Pulmonary artery endothelial cell (primary cell): ENCODE measurements at places on chromosomes 4 and X. TPM values are rescaled to one million over a fixed set of nuclear protein-coding genes. Genes with fewer than 3 reads are reported as not detected.
A peak's percentile ranks its signal among the peaks of the same experiment; 100 is the strongest.

DNA sequence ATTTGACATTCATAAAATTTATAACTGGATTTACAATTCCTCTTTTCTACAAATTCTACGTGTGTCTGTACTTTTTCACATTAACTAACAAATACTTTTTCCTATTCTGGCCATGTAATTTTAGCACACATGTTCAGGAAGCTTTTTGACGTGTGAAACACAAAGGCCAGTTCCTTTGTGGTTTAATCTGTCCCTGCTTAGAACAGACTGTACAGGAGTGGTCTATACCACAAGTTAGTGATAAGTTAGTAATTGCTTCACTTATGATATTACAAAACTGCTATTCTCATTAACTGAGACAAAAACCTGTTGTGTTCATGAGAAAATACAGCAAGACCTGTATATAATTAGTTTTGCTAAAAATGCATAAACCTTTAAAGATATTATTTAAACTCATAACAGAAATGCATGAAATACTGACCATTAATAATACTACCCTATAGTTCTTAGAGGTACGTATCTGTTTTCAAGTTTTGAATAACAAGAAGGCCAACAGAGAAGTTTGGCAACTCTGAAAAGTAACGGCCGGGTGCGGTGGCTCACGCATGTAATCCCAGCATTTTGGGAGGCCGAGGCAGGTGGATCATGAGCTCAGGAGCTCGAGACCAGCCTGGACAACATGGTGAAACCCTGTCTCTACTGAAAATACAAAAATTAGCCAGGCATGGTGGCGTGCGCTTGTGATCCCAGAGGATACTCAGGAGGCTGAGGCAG lies 13.7 kb upstream of the AREG start:
- DNase-seq, result peak; percentile 46

DNA sequence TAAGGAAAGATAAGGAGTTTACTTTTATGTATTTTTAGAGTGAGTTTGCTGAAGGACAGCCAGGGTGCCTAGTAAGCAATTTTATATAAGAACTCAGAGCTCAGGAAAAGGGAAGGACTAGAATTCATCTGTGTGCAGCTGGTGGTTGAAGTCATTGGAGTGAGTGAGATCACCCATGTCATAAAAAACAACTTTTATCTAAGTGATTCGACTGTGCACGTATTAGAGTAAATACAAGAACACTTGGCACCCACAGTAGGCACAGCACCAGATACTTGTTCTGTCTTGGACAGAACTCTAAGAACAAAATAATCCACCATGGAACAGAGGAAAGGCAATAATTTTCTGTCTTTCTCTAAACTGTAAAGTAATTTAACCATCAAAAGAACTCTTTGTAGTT lies 31.6 kb downstream of the SYNPO2 start:
- no peak for DNase-seq

- no peak for DNase-seq
Measured at GRCh38 chrX:31747411-31747810, 675.6 kb upstream of the FTHL17 start.

DNA sequence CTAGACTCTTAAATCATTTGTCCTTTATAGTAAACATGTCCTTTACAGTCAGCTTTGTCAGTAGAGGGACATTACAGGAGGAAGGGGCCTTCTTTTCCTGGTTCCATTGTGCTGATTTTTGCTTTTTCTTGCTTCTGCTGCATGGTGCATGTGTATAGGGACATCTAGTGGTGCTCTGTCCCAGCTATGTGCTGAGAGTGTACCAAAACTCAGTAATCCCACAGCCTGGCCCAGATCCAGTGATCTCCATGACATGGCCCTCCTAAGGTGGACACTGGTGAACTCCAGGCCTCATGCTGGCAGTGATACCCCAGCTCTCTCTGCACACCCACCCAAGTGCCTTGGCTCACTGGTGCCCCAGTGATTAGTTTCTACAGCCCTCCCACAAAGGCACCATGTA lies 45.2 kb downstream of the MAGEB17 start:
- DNase-seq, result no peak

The ADH1A gene
- not detected in 2 replicates for total RNA-seq

GRCh38 chrX:7147413-7147977 lies at the start of gene STS:
STS (plus strand) TSS chrX:7147712; CDS start chrX:7253200, 105,488 bp downstream.
- DNase-seq, result no peak

GRCh38 chrX:73412930-73413329 lies 33.9 kb upstream of the CDX4 start:
- no peak for DNase-seq

GRCh38 chr4:71453531-71453930 lies 114.7 kb downstream of the SLC4A4 start:
- DNase-seq, result no peak

GRCh38 chr4:123510221-123510620 lies 113.6 kb downstream of the SPRY1 start:
- no peak for DNase-seq

DNA sequence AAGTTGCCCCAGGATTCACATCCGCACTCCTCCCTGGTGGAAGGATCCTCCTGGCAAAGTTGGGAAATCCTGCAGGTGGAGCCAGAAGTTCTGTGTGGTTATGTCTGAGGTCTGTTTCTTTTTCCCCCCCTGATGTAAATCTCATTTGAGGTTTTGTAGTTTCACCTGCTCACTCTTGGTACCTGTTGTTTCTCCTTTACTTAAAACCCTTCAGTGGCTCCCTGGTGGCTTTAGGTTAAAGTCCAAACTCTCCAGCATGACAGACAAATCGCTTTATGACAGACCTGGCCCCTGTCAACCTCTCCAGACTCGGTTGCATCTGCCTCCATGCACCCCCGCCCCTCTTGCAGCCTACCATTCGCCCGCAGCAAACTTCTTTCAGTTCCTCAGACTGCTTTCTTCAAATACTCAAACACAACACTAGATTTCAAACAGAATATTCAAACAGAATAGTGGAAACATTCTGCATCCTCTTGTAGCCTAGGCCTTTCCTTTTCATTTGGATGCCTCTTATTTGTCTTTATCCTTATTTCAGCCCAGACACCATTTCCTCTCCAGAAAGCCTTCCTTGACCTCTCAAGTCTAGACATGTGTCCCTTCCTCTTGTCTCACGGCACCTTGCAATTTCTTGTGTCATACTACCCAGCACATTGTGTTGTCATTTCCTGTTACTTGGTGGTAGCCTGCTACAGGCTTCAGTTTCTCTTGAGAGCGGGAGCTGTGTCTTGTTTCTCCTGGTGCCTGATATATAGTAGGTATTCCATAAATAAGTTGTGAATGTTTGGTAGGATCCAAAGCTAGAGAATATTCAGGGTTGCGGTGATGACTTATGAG lies 24.8 kb downstream of the IL13RA1 start:
- peak; percentile 37 for DNase-seq

The RTL5 gene
- total RNA-seq, result 0.20 and 0.53 TPM in 2 replicates

GRCh38 chr4:145058256-145058655 lies 39.7 kb downstream of the ANAPC10 start:
- DNase-seq, result no peak

The MAGEA3 gene
- not detected in 2 replicates for total RNA-seq

The PABPC5 gene
- total RNA-seq, result 0.92 and 2.0 TPM in 2 replicates

The PCYT1B gene
- total RNA-seq, result under 0.01 and 0.11 TPM in 2 replicates

- DNase-seq, result no peak
Measured at GRCh38 chr4:122512430-122512829, 55.9 kb upstream of the IL2 start.

The RHOXF2B gene
- total RNA-seq, result not detected in 2 replicates

GRCh38 chr4:141254326-141254725 lies 33.6 kb downstream of the ZNF330 start:
- no peak for DNase-seq

The CPLX1 gene
- 0.13 and 0.14 TPM in 2 replicates for total RNA-seq

The AMTN gene
- 0.18 TPM in 1 of 2 replicates, not detected in the other for total RNA-seq

- DNase-seq, result no peak
Measured at GRCh38 chrX:155876704-155877103, 4.4 kb upstream of the VAMP7 start.

The SYTL5 gene
- total RNA-seq, result not detected in 2 replicates

DNA sequence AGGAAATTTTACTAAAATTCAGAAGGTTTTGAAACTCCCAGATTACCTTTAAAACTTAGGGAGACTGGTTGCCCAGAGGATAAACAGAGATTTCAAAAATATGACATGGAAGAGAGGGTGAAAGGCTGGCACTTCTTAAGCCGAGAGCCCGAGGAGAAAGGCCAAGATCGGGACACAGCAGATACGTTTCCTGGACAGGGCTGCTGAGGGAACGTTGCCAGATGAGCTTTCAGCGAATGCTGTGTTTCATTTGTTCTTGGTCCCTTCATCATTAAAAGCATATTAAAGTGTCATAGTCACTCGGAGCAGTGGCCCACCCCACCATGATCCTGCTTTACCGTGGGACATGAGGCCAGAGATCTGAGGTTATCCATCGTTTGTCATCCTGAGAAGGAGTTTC lies 37.9 kb upstream of the STOX2 start:
- DNase-seq, result no peak

The ZBTB49 gene
- 3.4 and 4.6 TPM in 2 replicates for total RNA-seq

- DNase-seq, result no peak
Measured at GRCh38 chr4:6633091-6633906, 7.2 kb upstream of the MRFAP1 start.

GRCh38 chrX:41257801-41258200 lies 76.2 kb upstream of the DDX3X start:
- no peak for DNase-seq

- no peak for DNase-seq
Measured at GRCh38 chr4:98891478-98892337, 37.2 kb downstream of the EIF4E start.

- DNase-seq, result no peak
Measured at GRCh38 chr4:173125216-173125812, 43.3 kb upstream of the GALNT7 start.
